ENCODE measurements at places on chromosomes 11 and 22.

- peak; percentile 38 for DNase-seq
These were observed 14.4 kb downstream of the KCNJ5 start for GRCh38 chr11:128905345-128906184.

DNA sequence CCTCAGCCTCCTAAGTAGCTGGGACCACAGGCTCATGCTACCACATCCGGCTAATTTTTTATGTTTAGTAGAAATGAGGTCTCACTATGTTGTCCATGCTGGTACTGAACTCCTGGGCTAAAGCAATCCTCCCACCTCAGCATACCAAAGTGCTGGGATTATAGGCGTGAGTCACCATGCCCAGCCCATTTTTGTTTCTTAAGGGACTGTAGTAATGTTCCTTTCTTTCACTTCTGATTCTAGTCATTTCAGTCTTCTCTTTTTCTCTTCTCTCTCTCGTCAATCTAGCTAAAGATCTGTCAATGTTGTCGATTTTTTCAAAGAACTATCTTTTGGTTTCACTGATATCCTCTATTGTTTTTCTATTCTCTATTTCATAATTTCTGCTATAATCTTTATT is 111.0 kb upstream of the APOA1 start:
- peak; percentile 31 for DNase-seq

DNA sequence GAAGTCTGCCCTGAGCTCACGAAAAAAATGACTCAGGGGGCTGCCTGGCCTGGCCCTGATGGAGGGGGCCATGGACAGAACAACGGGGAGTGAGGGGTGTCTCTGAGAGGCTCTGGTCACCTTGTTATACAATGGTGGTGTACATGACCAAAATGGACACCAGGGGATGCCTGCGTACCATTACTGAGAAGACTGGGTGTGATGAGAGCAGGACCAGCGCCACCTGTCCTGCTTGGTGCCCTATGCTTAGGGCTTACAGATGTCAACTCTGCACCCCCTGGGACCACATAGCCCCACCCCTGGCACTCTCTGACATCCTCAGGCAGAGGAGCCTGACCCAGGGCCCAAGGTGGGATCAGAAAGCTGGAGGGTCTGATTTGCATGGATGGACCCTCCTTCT is 104.8 kb downstream of the ZNF280B start:
- DNase-seq: no peak

GRCh38 chr11:128251140-128251539 is 336.2 kb downstream of the ETS1 start:
- no peak for DNase-seq

- DNase-seq: no peak
These were observed 199.3 kb downstream of the PGR start for GRCh38 chr11:100930185-100930778.

DNA sequence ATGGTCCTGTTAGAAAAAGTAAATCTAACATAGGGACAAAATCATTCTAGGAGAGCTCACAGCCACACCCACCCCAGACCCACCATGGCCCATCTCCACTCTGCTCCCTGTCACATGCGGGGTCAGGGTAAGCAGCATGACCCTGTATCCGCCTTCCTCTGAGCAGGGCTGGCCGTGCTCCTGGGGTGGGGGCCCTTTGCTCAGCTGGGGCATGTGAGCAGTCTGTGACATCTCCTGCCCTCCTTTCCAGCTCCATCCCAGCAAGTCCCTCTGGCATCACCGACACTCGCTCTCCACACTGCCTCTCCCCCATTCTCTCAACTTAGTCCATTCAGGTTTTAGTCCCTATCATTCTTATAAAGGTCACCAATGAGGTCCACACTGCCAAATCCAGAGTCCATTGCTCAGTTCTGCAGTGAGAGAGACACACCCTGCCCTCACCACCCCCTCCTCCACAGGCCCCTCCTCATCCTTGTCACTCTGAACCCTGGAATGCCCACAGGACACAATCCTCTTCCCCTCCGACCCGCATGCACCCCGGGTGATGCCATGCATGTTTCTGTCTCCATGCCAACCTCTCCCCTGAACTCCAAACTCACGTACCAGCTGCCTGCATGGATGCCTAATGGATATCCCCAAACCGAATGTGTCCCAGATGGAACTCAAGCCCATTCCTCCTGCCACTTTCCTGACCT is 65.1 kb upstream of the PITPNB start:
- DNase-seq: no peak

DNA sequence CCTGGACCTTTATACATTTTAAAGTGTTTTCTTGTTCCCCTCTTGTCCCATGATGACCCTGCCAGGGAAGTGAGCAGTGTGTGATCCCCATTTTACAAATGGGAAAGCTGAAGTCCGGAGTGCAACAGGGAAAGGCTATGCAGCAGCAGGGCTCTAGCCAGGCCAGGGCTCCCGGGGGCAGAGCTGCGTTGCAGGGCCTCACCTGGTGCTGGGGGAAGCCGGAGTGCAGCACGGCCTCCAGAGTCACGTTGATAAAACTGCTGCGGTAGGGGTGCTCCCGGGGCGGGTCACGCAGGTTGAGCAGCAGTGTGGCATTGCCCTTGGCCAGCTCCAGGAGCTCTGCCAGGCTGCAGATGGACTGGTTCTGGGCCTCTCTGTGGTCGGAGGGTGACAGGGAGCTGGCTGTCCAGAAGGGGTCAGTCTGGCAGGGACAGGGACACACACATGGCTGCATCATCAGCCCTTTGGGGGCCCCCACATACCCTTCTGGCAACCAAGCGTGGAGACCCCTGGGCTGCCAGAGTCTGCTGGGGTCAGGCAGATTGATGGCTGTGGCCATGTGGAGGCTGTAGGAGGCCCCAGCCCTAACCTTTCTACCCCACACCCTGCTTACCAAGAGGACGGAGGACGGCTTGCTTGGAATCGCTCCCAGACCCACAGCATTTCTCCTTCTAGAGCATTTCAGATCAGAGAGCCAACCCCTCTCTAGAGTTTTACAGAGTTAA is 9.3 kb upstream of the KLHL35 start:
- no peak for DNase-seq

All from stimulated activated CD4-positive, alpha-beta T cell treated with anti-CD3 and anti-CD28 coated beads, Interleukin-4, amount 100 ng/mL, for 24 hours (primary cell).